ENCODE measurements at places on chromosomes 3 and 15.

DNA sequence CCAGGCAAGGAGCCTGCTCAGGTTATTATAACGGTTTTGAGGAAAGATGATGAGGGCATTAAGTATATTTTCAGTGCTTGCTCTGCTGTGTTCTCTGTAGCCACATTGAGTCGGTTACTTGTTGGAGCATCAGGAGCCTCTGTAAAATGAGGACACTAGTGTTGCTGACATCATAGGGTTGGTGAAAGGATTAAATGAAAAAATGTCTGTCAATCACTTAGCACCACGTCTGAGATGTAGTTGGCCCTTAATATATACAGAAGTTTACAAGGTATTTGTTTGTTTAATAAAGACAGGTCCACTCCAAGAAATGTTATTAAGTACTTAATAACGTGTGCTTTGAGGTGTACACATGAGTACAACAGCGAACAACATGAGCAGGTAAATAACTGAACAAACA lies 735 bp upstream of the SLC25A26 start:
- no peak for DNase-seq

- DNase-seq, result no peak
Measured at GRCh38 chr3:16476636-16477035, 36.9 kb downstream of the RFTN1 start.

DNA sequence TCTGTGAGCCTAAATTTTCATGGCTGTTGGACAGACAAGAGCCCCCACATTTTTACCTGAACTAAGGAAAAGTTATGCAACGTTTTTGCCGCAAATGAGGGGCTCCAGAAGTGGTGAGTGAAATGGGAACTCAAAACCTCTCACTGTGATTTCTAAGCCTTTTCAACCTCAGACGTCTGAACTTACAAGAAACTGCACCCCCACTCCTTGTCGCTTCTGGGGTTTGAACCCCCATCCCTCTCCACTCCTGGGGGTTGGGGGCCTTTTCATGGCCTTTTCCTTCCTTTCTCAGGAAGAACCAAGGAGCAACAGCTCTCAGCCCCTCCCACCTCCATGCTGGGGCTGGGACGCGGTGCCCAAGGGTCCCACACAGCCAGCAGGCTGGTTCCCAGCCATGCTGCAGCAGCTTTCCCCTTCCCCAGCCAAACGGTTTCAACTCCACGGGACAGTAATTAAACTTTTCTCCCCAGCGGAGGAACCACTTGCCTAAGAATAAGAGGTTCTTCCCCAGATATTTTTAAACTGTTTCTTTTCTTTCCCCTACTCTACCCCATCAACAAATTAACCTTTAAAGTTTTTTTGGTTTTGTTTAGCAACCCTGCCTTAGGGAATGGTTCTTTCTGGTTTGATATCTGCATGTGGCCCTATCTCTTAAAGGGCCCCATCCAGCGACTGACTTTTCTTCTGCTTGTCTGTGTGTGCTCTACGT lies 387.6 kb upstream of the CBLB start:
- no peak for DNase-seq

DNA sequence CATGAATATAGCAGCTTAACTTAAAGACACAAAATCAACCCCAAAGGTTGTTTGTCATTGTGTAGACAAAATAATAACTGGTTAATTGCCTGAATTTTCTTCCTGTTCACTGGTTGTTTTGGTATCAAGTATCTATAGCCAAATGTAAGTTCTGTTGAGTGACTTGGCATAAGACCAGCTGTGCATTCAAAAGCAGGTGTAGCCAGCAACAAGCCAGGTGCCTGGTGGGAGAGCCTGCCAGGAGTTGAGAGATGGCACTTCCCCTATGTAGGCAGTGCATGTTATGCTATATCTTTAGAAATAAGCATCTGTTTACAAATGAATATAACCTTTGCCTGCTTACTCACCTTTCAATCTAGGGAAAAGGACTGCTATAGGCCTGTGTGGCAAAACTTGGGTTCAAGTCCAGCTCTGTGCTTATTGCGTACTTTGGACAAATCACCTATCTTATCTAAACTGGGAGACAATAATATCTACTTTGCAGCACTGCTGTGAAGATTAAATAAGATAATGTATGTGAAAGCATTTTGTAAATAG lies 84.9 kb upstream of the TBL1XR1 start:
- DNase-seq, result no peak

DNA sequence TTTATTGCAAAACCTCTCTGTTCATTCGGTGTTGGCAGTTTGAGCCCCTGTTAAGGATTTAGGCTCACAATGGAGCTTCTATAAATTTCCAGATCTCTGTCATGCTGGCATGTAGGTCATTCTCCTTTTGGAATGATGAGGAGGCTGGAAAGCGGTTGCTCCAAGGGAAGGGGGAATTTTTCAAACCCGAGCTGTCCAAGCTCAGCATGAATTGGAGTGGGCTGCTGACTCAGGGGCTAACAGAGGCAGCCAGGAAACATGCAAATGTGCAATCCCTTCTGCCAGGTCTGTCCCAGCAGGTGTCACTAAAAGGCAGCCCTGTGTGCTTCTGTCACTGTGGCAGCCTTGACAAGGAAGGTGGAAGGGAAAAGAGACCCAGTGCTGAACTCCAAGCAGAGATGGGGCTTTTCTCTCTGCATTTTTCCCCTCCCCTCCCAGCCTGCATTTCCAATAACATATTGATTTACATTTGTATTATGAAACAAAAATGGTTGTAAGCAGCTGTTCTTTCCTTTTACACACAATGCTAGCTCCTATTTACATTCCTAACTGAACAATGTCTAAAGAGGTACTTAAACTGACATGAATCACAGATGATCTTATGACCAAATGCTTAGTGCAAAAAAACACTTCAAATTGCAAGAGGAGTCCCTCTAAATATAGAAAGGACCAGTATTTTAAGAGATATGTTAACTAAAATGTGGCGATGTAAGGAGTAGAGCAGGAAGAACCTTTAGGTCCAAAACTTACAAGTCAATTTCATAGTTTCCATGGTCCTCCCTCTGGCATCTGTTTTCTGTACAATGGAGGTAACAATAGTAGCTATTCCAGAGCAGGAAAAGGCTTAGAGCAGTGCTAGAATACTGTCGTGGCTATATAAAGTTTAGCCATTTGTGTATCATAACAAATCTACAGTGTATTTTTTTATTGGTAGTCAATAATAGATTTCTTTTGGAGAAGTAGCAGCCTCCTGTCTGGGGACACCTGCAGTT lies 84.5 kb upstream of the ATP10A start:
- DNase-seq, result no peak

GRCh38 chr15:40807888-40808461 lies 702 bp upstream of the DNAJC17 start:
- no peak for DNase-seq

DNA sequence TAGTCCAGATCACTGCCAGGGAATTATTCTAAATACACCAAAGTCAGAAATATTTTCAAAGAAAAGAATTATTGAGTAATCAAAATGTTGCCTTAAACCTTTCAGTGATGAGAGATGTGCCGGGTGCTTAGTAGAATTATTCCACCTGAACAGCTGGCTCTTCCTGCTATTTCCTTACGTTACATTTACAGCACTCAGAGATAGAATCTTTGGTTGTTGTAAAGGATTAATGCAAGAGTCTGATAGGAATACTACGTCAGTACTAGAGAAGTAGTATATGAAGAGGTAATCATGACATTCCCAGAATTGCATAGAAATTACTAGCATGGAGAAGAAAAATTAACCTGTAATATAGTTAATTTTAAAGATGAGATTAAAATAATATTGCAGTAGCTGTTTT lies 50.9 kb upstream of the ZDHHC23 start:
- no peak for DNase-seq

GRCh38 chr3:160168246-160168645 lies 57.0 kb upstream of the C3orf80 start:
- no peak for DNase-seq

DNA sequence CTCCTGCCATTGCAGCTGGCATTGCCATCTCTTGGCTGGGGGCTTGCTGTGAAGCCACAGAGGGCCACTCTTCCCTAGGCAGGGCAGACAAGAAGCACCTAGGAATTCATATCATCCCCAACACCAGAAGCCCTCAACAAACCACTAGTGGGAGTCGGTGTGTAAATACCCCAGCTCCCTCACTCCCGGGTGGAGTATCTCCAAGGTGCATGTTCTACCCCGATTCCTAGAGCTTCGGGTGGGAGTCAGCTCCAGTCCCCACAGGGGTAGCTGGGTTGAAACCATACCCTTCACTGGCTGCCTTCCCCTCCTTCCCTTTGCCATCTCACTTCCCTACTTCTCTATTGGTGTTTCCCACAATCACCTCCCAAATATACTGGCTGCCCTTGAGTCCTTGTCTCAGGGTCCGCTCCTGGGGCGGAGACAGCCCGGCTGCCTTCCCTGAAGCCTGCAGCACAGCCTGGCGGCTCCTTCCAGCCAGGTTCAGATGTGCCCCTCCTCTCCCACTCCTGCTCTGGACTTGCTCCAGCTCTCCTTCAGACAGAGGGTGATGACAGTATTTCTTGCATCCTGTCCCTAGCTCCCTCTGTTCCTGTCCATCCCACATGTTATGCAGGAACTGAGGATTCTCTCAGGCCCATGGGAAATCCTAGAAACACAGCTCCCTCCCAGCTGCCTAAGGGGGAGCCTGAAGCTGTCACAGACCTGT lies 33.3 kb downstream of the FAM3D start:
- DNase-seq, result no peak

DNA sequence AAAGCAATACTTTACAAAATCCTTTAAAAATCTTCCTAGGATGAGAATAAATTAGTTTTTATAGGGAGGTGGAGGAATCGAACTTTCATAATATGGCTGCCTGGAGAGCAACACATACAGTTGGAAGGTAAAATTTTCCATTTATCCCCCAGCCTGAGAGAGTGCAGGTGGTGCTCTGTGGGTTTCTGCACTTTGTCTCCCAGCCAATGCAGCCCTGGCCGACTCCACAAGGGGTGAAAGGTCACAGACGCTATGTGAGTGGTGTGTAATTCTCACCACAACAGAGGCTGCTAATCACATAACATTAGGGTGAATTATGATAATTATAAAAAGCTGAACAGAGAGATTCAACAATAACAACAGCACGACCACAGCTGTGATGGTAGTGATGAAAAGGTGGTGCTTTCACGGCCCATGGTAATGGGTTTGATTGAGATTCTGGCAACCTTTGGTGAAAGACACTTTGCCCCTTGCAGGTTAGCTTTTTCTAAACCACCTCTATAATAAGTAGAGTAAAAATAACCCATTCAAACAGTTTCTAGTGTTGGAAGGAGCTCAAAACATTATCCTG lies 30.1 kb upstream of the NANOGP8 start:
- no peak for DNase-seq

- no peak for DNase-seq
Measured at GRCh38 chr15:76433798-76434400, 97.3 kb downstream of the ISL2 start.

- DNase-seq, result no peak
Measured at GRCh38 chr15:84023636-84024035, 211.9 kb upstream of the GOLGA6L4 start.

- DNase-seq, result no peak
Measured at GRCh38 chr15:34620814-34621213, 37.4 kb upstream of the GOLGA8B start.

DNA sequence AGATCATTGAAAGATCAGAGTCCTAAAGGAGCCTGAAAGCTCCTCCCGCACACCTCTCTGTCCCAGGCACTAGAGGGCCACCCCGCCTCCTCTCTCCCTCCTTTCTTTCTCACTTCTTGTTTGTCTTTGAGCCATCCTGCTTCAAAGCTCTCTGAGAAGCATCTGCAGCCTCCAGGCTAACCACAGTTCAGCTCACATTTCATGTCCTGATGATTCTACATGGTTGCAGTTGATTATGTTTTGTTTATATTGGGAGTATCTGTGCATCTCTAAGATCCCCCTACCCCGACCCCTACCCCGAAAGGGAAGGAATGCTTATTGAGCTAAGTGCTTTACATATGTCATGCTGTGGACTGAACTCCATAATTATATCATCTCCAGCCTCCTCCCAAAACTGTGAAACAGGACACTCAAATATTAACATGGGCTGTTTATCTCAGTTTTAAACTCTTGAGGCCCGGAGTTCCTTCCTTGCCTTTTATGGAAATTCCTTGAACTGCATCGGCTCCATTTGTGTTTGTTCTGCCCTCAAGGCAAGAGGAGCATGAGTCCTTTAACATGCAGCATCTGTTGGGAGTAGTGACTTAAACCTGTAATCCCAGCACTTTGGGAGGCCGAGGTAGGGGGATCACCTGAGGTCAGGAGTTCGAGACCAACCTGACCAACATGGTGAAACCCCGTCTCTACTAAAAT lies 30.9 kb downstream of the MGLL start:
- DNase-seq, result no peak

DNA sequence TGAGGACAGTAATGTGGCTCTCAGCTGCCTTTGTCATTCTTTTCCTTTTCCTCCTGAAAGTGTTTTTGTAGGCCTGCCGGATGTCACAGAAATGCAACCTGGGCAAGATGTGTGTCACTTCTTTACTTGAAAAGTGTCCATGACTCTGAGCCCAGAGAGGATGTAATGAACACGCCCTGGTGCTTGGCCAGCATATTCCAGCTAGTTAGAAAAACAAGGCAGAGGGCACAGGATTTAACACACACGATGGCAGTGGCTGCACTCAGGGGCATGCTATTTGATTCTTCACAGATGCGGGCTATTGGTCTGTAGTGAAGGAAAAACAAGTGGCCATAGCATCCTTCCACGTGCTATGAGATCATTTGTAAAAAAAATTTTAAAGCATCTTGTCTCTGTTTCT lies 30.3 kb upstream of the PTX3 start:
- no peak for DNase-seq

DNA sequence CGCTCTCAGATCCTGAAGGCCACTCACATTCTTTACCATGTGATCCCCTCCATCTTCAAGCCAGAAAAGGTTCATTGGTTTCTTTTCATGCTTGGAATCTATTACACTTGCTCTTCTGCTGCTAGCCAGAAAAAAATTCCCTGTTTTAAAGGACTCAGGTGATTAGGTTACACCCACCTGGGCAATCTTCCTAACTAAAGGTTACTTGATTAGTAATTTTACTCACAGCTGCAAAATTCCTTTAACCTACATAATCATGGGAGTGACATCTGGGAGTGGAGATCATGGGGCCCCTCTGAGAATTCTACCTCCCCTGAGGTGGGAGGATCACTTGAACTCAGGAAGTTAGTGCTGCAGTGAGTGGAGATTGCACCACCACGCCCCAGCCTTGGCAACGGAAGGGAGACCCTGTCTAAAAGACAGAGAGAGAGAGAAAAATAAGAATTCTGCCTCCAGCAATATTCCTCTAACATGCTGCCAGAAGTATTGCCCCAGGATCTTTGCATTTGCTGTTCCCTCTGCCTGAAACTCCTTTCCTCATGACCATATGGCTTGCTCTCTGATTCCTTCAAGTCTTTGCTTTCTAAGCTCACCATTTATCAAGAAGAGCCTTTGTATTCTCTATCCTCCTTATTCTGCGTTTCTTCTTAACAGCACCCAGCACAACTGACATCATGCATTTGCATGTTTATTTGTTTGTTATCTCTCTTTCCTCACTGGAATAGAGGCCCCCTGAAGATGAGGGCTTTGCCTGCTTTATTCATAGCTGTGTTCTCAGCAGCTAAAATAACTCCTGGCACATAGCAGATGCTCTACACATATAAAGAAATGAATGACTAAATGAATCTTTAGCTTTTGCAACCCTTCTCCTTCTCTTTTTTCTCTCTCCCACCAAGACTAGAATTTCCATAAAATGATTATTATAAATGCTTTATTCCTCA lies 68.2 kb downstream of the EDEM1 start:
- no peak for DNase-seq

Data from naive B cell (primary cell).